ENCODE measurements at places on chromosomes 4 and X.
A peak's percentile ranks its signal among the peaks of the same experiment; 100 is the strongest.

DNA sequence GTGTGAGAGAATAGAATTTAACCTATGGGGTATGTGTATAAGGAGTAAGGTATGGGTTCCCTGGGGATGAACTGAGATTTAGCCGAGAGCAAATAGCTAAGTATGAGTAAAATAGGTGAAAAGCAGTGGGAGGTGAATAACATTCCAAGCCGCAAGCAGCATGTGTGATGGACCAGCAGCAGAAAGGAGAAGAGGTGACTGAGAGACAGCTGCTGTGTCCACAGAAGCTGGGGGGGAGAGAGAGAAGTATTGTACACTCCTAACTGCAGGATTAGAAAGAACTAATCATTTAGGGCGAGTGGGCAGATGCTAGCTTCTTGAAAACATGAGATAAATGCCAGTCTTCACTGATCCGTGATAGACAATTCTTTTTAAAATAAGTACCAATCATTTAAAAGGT lies 296.0 kb downstream of the KLHL4 start:
- DNase-seq: no peak

- DNase-seq: no peak
Measured at GRCh38 chr4:24473309-24473721, 111.0 kb downstream of the DHX15 start.

GRCh38 chr4:7777871-7778509 lies 161.7 kb downstream of the AFAP1 start:
- DNase-seq: no peak

- no peak for DNase-seq
Measured at GRCh38 chr4:23888421-23889319, 1.2 kb downstream of the PPARGC1A start.

- peak; percentile 43 for DNase-seq
Measured at GRCh38 chr4:133148690-133149363, at the start of gene PCDH10. Gene PCDH10, plus strand, starts transcription at chr4:133149294. Its CDS starts 847 bp downstream, at chr4:133150141.

GRCh38 chr4:39433878-39434492 lies 24.7 kb downstream of the RPL9 start:
- DNase-seq: no peak

DNA sequence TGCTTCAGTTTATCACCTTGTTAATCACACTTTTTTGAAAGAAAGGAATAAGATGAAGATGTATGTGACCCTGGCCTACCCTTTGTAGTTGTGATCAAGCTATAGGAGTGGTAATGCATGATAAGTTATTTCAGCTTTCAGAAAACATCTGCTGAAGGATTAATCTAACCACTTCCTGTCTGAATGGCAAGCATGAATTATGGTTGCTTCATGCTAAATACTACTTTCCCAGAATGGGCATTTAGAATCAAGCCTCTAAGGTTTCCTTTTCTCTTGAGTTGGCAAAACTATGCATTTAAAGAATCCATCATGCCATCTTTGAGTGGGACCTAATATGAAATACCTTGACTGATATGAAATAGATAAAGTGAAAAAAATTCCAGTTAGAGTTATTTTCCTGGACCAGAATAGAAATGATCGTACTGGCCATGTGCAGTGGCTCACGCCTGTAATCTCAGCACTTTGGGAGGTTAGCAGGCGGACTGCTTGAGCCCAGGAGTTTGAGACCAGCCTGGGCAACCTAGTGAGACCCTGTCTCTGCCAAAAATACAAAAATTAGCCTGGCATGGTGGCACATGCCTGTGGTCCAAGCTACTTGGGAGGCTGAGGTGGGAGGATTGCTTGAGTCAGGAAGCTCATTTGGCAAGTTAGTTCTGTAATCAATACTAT lies 59.1 kb downstream of the ANXA3 start:
- DNase-seq: no peak

- DNase-seq: no peak
Measured at GRCh38 chrX:48961585-48962091, 4.2 kb upstream of the OTUD5 start.

GRCh38 chrX:101693476-101693875 lies 33.8 kb upstream of the ARMCX2 start:
- no peak for DNase-seq

DNA sequence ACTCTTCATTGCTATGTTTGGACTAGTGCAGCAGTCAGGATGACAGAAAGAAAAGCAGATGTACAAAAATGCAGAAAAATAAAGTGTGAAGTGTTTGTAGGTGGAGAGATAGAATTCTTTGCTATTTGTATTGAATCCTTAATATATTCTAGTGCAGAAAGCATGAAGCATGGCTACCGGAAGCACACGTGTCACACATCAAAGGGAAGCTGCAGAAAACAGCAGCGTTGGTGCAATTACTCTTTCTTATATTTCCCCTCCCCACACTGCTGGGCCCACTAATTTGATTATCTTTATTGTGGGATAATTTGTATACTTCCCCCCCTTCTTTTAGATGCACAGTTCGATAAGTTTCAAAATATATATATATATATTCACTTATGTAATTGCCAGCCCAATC lies 35.9 kb upstream of the TAPT1 start:
- no peak for DNase-seq

DNA sequence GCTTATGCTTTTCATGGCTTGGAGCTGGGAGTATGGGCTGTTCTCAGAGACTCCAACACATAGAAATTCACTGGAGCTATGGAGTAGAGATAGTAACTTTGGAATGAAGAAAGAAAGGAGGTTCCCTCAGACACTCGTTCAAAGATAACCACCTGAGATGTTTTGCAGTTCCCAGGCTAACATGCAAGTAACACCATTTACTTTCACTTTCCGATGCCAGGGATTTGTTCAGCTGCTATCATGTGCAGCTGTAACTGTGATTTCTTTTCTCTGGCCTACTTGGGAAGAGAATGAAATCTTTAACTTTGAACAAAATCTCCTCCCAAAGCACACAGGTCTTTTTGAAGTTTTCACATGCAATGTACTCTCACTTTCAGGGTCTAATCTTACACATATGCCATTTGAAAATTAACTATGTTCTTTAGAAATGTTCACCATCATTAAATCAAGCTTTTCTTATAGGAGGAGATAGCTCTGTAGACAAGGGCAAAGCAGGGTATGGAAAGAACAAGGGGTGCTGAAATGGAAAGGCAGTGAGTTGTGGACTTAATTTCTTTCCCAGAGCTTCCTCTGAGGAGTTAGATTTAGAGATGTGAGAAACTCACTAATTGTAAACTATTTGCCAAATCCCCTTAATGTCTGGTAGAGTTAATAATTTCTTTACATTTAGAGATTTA lies 514.3 kb downstream of the PDHA2 start:
- DNase-seq: no peak

DNA sequence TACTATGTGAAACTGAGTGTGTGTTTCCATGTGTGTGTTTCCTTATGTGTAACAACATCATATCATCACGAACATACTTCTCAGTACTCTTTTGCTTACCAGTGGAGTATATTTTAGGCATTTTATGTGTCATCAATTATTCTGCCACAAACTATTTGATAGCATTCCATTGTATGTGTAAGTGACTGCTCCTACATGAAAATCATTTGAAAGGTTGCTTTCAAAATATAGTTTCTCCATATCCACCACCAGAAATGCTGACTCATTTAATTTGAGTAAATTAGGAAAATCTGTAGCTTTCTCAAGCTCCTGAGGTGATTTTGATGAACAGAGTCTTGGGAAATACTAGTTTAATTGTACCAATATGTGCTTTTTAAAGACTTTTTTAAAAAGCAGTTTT lies 376.2 kb downstream of the PCDH18 start:
- DNase-seq: no peak

GRCh38 chrX:122078079-122078478 lies 1030.7 kb downstream of the GLUD2 start:
- DNase-seq: no peak

DNA sequence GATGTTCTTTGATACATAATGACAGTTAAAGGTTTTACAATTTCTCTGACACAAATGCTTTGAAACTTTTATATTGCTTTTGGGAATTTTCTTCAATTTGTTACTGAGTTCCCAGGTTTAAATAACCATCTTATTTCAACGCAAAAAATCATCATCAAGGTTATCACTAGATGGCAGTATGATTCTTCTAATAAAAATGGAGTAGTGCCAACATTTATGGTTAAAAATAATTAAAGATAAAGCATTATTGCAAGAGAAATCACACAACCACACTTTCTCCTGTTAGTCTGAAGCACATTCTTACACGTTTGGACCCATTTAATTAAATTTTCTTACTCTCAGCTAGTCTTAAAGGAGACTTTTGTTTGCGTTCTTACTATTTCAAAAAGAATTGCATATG lies 611.3 kb upstream of the CPXCR1 start:
- no peak for DNase-seq

DNA sequence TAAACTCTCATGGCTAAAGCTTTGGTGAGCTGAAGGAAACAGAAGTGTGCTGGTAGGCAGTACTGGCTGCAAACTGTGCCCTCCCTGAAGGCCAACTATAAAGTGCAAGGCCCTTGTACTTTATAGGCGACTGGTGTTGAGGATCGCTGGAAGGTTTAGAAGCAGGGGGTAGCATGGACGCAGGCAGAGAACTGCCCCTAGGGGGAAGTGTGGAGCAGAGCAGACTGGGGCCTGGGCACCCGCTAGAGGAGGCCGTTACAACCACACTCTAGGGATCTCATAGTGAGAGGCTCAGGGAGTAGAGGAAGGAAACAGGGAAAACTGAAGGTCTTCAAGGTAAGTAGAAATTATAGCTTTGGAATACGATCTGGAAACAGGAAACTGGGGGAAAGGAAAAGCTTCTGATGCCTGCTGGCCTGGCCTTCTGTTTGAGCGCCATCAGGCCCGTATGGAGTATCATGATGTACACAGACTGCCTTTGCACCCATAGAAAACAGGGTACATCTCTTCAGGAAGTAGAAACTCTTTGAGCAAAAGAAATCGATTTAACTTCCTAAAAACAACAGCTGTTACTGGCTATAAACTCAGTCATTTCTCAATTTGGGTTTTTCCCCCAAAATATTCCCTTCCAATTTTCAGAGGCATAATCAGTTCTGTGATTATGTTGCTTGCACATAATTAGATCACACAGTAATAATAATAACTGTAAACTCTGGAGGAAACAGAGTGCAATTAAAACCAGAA lies 23.9 kb upstream of the TMSB4X start:
- no peak for DNase-seq

DNA sequence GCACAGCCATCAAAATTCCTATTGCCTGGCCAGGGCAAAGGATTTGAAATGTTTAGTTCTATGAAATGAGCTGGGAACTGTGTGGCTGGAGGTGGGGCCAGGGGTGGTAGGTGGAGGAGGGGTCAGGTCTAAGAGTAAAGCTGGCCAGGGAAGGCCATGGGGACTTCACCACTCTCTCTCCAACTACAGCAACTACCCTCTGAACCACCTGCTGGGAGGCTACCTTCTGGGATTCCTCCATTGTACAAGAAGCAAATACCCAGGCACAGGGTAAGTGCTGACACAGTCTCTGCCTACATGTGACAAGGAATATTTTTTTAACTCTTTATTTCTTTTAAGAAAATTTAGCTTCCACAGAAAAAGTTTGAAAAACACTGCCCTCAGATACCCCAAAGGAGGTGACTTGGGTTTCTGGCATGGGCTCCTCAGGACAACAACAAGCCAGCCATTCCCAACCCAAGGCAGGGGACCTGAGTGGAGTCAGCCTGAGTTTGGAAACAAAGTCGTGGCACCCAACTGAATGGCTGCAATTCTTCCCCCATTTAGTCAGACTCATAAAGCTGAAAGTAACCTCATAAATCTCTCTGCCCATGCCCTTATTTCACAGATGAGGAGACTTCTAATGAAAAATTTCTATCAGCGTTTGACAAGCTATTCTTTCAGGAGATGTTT lies 593.8 kb upstream of the DIPK2B start:
- no peak for DNase-seq

- DNase-seq: no peak
Measured at GRCh38 chr4:40193578-40193977, 3.3 kb upstream of the RHOH start.

GRCh38 chrX:129798888-129799287 lies 19.1 kb downstream of the SASH3 start:
- no peak for DNase-seq

GRCh38 chr4:123776267-123776666 lies 379.7 kb downstream of the SPRY1 start:
- no peak for DNase-seq

DNA sequence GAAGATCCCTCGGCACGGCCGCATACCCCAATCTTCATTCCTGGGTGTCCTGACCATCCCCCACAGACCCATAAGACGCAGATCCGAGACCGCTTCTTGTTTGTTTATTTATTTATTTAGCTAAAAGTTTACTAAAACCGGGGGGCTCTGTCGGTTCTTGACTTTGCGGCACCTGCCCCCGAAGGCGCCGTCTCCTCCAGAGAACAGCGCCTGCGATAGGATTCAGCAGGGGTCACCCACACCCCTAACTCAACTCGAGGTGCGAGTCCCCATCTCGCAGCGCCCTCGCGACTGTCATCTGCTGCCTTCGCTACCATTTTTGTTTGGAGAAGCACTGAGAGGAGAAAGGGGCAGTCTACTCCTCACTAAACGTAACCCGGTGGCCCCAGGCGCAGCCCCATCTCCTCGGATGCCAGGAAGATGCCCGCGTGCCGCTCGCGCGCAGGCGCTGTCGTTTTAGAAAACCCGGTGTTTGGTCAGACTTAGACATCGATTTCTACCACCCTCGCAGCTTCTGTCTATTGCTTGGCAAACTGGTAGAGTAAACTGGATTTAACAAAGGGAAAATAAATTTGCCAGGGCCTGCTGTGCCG lies 18.9 kb upstream of the GPR101 start:
- DNase-seq: no peak

DNA sequence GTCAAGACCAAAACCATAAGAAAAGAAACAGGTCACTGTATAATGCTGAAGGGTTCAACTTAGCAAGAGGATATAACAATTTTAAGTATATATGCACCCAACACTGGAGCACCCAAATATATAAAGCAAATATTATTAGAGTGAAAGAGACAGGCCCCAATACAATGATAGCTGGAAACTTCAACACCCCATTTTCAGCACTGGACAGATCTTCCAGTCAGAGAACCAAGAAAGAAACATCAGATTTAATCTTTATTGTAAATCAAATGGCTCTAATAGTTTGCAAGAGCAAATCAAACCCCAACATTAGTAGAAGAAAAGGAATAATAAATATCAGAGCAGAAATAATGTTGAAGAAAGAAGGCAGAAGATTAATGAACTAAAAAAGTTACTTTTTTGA lies 36.2 kb downstream of the MAGED4 start:
- DNase-seq: no peak

DNA sequence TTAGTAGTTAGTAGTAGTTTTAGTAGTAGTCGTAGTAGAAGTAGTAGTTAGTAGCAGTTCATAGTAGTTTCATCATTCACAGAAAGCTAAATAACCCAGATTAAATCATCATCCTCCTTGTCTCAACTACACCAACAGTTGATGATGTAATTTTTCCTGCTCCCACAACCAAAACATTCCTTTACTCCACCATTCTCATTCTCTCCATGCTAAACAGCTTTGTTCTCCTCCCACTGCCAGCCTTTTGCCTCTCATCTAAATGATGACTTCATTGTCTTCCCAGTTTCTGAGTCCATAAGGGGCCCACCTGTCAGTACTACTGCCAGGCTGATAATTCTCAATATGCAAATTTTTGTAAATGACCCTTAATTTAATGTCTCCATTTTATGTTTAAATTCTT lies 68.9 kb downstream of the ARHGAP24 start:
- no peak for DNase-seq

- no peak for DNase-seq
Measured at GRCh38 chr4:140666889-140667614, 89.1 kb downstream of the TBC1D9 start.

Data from stimulated activated CD4-positive, alpha-beta T cell treated with anti-CD3 and anti-CD28 coated beads, Interleukin-4, amount 100 ng/mL, for 48 hours (primary cell).